PC-3 (cell line): ENCODE measurements at places on chromosomes 6 and 20.
A peak's percentile ranks its signal among the peaks of the same experiment; 100 is the strongest.

GRCh38 chr6:5525209-5525608 is 263.9 kb downstream of the FARS2 start:
- H3K36me3 ChIP-seq, result no peaks in the 10 kb centered on the region
- peaks cover 5% of the 10 kb centered on the region; the same call in 1 of the 2 replicates for H3K4me1 ChIP-seq
- no peak overlapping the region for H3K27ac ChIP-seq
- no peak overlapping the region for H3K4me3 ChIP-seq
- no peak for DNase-seq

DNA sequence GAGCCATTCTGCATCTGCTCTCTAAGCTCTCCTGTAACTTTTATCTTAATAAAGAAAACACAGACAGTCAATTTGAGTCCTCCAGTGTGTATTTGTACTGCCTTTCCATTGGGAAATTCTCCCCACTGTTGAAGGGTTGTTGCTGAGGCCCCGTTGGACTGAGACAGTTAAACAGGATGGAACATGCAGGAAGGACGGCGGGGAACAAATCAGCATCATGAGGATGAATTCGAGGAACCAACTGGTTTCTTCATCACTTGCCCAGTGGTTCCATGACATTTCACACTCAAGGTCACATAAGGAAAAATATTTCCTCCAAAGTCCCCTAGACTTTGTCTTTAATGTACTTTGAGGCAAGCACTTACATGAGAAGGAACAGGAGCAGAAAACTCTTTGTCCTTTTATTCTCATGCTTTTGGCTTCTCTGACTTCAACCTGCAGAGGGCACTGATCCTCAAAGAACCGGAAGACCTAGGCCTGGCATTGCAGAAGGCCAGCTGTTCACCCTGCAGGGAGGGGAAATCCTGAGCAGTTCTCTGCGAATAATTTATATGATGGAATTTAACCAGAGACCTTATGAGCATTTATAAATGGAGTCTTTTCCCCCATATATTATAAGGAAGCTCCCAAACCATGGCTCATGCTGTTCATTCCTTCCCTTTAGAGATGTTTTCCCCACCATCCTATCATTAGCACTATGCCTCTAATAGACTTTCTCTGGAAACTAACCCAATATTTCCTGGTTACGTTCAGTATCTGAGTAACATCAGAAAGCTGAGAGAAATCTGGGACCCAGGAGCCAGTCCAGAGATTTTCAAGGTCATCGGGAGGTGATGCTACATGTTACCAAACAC is 55.2 kb upstream of the ADGRF1 start:
- DNase-seq, result peak; percentile 88
- H3K27me3 ChIP-seq, result no peaks in the 10 kb centered on the region
- no peaks in the 10 kb centered on the region for H3K36me3 ChIP-seq

DNA sequence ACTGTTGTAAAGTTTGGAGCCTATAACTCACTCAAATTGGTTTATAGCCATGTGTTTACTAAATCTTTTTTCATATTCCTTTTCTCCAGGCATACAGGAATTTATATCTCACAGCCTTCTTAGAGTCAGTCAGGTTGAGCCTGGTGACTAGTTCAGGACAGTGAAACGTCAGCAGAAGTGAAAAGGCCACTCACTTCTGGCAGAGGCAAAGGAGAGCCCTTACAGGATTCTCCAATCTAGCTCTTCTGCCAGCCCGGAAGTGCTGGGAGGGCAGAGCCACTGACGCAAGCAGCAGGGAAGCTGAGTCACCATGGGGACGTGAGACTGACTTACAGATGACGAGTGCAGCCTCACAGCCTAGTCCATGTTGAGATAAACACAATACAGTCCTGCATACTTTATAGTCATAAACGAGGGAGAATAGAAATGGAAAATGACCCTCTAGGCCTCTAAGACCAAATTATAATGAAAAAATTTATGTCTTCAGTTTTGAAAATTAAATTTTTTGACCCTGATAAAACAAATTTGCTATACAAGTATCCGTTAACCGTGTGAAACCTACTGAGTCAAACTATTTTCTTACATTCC is 1.3 kb downstream of the PXT1 start:
- peaks cover 29% of the 10 kb centered on the region for H3K4me1 ChIP-seq
- H3K27ac ChIP-seq, result peak overlapping the region; percentile 83
- H3K4me3 ChIP-seq, result no peak overlapping the region
- no peaks in the 10 kb centered on the region for H3K27me3 ChIP-seq

- H3K27ac ChIP-seq, result no peak overlapping the region
- peaks cover 16% of the 10 kb centered on the region for H3K27me3 ChIP-seq
- no peak overlapping the region for H3K4me3 ChIP-seq
Observed at GRCh38 chr6:33957892-33958525, 154.2 kb upstream of the MLN start.

DNA sequence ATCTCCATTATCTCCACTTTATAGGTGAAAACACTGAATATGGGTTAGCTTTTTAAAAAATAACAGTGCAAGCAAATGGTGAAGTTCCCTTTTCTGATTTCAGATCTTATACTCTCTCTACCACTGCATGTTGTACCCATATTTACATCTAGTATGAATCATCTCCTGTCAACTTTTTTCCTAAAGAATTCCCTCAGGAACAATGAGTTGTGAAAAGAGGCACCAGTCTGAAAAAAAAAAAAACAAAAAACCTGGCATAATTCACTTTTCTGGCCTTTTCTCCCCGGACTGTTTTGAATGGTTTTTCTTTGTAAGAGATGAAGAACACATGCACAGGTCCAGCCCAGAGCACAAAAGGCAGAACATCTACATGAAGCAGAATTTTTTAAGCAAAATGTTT is 596.0 kb downstream of the COL12A1 start:
- H3K4me1 ChIP-seq, result peaks cover 57% of the 10 kb centered on the region
- peak; percentile 50 for DNase-seq
- no peak overlapping the region for H3K4me3 ChIP-seq
- H3K27me3 ChIP-seq, result no peaks in the 10 kb centered on the region
